ENCODE measurements at places on chromosomes 16 and 17. TPM values are rescaled to one million over a fixed set of nuclear protein-coding genes. Genes with fewer than 3 reads are reported as not detected.

The LAT gene
- polyA plus RNA-seq = 11.0 TPM

The GPR142 gene
- polyA plus RNA-seq = not detected

The SOX15 gene
- 1.3 TPM for polyA plus RNA-seq

The DHRS11 gene
- 654 TPM for polyA plus RNA-seq

The MBTD1 gene
- polyA plus RNA-seq = 32.9 TPM

Measured in small intestine (tissue), 16 donors.